GM12891 (cell line): ENCODE measurements at places on chromosomes 6 and 20.

GRCh38 chr6:7115543-7116231 is 7.9 kb downstream of the RREB1 start:
- no peak for DNase-seq

GRCh38 chr20:33137195-33137594 is 30.8 kb upstream of the BPIFA2 start:
- DNase-seq, result no peak

DNA sequence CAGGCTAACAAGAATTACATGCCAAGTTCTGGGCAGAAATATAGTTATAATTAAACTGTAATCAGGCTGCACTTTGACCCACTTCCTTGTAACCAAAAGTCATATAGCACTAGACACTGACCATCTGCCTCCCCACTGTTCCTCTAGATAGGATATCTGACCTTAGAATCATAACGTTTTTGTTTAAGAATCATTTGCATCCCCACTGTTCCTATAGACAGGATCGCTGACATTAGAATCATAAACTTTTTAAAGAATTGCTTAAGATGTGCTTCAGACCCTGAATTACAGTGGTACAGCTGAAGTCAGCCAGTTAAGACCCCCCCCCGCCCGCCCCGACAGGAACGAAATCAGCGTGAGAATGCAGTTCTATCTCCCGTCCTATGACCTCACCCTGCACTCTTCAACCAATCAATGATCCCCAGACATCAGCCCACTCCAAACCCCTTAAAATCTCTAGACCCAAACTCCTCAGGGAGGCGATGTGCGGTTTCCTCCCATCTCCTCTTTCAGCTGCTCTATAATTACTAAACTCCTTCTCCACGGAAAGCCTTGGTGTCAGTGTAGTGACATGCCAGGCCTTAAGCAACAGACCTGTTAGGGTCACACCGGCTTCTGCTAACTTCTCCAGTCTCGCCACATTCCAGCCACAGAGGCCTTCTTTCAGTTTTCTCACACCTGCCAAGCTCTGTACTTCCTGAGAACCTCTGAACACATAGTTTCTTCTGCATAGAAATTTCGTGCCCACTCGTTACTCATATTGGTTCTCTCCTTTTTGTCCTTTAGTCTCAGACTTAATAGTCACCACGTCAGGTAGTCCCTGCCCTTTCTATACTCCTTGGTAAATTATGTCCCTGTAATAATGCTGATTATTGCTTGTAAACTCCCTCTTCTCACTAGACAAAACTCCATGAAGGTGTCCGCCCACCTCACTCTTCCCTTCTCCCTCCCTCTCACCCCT is 93.5 kb downstream of the DTNBP1 start:
- no peak for DNase-seq

GRCh38 chr20:47985092-47985850 is 200.0 kb upstream of the SULF2 start:
- no peak for DNase-seq

GRCh38 chr20:49831022-49831769 is 18.6 kb downstream of the SLC9A8 start:
- no peak for DNase-seq

- DNase-seq, result no peak
These were observed 85.6 kb upstream of the CARMIL1 start for GRCh38 chr6:25193460-25194171.

DNA sequence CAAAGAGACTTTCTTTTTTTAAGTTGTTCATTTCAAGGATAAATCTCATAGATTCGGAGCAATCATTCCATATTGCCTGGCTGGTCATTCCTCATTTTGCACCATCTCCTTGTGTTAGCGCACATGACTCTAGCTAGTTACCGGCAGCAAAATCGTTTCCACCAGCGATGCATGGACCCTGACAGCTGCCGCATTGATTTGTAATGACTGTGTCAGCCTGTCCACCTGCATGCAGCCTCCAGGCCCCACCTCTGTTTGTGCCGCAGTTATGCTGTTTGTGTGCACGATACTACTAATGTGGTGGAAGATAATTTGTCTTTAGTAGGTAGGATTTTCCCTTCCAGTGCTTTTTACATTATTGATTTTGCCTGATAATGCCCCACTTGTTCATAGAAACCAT is 164.0 kb downstream of the TBC1D7 start:
- DNase-seq, result no peak

- DNase-seq, result no peak
These were observed at the start of gene FILIP1 for GRCh38 chr6:75493400-75494064. Gene FILIP1, minus strand, starts transcription at chr6:75493800. Its CDS starts 78,828 bp downstream, at chr6:75414972.

DNA sequence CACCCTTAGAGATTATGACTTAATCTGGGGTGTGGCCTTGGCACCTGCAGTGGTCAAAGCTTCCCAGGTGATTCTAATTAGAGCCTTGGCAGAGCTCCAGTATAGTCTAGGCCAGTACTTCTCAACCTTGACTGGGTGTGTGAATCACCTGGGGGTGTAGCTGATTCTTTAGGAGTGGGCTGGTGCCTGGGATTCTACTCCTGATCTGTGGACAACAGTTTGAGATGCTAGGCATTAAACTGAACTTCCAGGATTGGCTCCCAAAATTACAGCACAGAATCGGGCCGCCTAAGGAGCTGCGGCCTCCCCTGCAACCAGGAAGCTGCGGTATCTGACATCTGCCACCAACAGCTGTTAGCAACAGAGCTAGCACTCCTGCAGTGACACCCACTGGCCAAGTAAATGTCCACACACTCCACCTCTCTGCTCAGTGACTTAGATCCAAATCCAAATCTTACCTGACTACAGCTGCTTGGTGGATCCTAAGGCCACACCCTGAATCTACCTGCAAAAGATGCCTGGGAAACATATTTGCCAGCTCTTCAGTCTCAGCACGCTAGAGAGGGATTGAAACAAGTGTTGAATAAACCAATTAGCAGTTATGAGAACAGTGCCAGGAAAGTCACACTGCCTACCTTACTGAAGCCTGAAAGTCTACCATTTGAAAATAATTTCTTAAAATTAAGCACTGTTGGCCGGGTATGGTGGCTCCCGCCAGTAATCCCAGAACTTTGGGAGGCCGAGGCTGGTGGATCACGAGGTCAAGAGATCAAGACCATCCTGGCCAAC is 126.7 kb downstream of the UNC5CL start:
- peak; percentile 35 for DNase-seq

DNA sequence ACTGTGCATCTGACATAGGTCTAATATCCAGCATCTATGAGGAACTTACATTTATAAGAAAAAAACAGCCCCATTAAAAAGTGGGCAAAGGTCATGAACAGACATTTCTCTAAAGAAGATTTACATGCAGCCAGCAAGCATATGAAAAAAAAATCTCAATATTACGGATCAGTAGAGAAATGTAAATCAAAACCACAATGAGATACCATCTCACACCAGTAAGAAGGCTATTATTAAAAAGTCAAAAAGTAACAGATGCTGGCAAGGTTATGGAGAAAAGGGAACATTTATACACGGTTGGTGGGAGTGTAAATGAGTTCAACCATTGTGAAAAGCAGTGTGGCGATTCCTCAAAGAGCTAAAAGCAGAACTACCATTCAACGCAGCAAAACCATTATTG is 13.1 kb downstream of the METTL24 start:
- DNase-seq, result no peak

GRCh38 chr6:28922004-28922820 is 1.6 kb downstream of the TRIM27 start:
- DNase-seq, result no peak

DNA sequence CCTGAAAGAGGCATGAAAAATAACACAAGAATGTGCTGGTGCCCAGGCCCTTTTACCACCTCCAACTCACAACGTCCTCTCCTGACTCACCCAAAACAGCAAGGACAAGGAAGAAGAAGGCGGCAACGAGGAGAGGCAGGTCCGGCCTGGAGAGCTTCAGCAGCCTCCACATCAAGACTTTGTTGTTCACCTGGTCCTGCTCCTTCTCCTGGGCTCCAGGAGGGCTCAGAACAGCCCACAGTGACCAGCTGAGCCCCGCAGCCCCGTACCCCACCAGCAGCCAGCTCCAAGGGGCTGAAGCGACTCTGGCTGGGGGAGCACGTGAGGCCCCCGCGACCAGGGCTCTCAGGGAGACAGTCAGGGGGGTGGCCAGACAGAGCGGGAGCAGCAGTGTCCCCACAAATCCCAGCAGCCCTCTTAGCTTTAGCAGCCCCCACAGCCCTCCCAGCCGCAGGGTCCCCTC is 857 bp downstream of the TAP2 start:
- DNase-seq, result no peak

GRCh38 chr6:21692721-21693120 is 99.2 kb downstream of the SOX4 start:
- DNase-seq, result no peak

DNA sequence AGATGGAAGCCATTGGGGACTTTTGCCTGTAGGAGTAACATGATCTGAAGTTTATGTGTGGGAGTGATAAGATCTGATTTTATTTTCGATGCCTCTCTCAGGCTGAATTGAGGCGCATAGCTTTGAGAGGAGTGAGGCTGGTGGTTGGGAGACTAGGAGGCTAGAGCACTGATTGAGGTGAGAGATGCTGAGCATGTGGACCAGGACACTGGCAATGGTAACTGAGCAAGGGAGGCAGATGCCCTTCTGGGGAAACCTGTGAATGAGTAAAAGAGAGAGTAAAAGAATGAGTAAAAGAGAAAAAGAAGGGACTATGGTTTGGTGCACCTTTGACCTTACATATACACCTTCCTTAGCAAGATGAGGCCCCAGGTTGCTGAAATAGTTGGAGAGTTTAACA is 3.0 kb downstream of the RRP36 start:
- DNase-seq, result no peak

DNA sequence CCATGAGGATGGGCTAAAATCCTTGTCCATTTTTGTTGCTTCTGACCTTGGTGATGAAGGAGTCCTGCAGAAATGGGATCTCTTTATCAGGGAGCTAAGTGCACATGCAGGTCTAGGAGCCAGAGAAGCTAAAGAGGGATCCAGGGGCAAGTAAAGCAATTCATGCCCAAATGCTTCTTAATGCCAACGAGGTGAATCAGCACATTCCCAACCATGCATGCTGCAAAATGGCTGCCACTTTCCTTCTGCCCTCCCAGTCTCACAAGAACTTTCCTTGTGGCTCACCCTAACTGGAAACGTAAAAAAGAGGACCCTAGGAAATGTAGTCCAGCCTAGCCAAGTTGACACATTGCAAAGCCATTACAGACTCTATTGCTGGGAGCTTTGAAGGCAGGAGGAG is 298.4 kb downstream of the MAFB start:
- DNase-seq, result no peak

- DNase-seq, result no peak
These were observed 138.3 kb downstream of the IPCEF1 start for GRCh38 chr6:154218301-154218700.

DNA sequence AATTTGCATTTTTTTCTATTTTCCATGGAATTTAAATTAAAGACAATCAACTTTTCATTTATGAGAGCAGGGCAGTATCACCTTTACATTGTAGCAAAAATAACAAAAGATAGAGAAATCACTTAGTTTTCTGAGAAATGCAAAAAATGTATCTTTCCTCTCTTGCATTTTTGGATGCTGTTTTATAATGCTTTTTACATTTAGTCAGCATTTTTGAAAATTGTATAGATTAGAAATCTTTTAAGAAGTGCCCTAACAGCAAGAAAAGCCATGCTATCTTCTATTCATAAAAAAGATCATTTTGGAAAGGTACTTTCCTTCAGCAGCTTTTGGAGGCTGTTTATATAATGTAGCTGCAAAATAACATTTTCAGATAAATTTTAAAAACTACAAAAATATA is 421.8 kb downstream of the EYS start:
- no peak for DNase-seq

DNA sequence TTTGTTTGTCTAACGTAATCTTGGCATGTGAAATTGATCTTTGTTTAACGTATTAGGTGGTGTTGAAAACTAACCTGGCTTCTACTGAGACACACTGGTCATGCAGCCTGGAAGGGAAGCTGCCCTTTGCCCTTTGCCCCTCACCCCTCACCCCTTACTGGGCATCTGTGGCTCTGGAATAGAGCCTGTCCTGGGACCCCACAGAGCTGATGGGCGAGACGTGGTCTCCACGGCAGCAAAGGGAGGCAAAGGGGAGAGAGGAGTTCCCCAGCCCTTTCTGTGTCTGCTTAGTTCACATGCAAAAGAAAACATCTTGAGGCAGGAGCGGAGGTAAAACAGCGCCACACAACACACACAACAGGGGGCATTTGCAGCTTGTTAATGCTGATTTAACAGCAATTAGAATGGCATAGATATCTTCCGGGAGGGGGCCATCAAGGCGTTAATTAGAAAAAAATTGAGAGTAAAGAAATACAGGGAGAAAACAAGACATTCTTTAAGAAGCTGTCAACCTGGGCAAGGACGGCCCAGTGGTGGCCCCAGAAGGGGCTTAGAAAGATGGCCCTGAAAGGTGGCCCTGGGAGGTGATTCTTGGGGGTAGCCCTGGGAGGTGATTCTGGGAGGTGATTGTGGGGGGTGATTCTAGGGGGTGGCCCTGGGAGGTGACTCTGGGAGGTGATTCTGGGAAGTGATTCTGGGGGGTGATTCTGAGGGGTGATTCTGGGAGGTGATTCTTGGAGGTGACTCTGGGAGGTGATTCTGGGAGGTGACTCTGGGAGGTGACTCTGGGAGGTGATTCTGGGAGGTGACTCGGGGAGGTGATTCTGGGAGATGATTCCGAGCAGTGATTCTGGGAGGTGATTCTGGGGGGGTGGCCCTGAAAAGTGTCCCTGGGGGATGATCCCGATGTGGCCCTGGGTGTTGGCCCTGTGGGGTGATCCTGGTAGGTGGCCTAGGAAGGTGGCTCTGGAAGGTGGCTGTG is 44.5 kb upstream of the DACT2 start:
- no peak for DNase-seq

DNA sequence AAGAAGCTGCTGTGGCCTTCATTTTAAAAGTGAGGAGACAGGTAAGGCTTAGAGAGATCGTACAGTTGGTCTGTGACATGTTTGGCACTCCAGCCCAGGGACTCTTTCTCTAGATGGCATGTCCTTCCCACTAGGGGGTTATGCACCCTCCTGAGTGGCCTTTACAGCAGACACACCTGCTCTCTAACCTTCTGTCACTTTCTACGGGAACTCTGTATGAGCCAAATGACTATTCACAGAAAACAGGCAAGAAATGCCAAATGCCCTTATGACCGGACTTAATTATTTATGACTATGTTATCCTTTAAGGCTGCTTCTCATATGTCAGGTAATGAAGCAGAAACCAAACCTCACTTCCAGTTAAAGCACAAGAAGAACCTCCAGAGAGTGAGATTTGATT is 91.2 kb downstream of the MAP3K5 start:
- DNase-seq, result no peak
